Head of caudate nucleus (tissue), 42 donors: ENCODE measurements at places on chromosomes 2 and 18.

DNA sequence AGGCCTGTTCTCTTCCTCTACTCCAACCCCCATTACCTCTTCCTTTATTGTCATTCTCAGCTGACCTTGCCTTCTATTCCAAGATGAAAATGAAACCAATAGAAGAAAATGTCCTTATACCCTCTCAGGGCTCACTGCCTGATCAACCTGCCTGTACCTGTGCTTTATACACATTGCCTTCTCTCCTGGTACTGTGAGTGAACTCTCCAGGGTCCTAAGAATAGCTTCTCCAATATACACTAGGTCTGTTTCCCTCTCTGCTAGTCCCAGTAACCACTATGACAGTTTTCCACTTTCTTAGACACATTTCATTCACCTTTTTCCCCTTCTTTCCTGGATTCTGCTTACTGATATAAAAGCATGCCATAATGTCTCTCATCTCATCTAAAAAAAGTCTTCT is 85.7 kb downstream of the FSHR start:
- no peak for DNase-seq

GRCh38 chr2:96118698-96119388 is 2.5 kb upstream of the ADRA2B start:
- no peak for DNase-seq

DNA sequence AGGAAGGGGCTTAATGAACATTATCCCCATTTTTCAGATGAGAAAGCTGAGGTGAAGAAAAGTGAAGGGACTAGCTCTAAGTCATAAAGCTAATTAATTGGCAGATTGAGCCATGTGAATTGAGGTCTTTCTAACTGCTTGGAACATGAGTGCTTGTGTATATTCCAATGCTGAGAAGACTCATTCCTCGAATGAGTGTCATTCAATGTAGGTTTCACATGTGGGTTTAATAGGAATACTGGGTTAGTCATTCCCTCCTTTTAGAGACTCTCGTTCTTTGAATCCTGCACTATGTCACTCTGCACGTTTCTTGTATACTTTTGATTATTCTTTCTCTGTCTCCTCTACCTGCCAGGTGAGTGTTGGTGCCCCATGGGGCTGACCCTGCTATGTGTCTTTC is 218.2 kb downstream of the HRH4 start:
- no peak for DNase-seq

GRCh38 chr2:214934006-214934405 is 124.5 kb upstream of the BARD1 start:
- no peak for DNase-seq

- DNase-seq = no peak
Measured at GRCh38 chr2:135255208-135255607, 203.1 kb downstream of the RAB3GAP1 start.

DNA sequence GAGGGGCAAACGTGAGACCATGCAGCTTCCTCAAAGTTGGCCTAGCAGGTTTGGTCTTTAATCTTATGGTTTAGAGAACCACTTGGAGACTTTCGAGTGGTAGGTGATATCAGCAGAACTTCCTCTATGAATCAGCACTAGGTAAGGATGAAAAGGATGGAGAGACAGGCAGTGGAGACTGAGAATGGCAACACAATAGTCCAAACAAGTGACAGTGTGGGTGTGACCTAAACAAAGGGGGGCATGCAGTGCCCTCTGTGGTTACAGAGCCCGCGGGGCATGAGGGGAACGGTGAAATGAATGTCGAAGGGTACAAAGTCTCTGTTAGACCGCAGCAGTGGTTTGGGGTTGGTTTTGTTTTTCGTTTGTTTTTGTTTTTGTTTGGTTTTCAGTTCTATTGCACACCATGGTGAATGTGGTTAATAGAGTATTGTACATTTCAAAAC is 143.9 kb downstream of the L3MBTL4 start:
- no peak for DNase-seq

DNA sequence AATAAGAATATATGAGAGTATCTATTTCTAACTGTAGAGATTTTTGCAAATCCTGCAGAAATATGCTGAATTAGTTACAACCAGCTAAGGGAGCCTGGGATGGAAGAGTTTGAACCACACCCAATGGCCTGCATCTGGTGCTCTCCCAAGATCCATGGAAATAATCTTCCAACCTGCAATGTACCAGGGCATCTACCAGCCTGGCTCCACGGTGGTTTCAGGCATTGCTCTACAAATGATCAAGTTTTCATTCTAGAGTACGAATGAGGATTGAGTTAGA is 61.4 kb upstream of the IL1R1 start:
- DNase-seq = no peak

- DNase-seq = no peak
Measured at GRCh38 chr2:25090801-25091200, 48.9 kb downstream of the EFR3B start.

DNA sequence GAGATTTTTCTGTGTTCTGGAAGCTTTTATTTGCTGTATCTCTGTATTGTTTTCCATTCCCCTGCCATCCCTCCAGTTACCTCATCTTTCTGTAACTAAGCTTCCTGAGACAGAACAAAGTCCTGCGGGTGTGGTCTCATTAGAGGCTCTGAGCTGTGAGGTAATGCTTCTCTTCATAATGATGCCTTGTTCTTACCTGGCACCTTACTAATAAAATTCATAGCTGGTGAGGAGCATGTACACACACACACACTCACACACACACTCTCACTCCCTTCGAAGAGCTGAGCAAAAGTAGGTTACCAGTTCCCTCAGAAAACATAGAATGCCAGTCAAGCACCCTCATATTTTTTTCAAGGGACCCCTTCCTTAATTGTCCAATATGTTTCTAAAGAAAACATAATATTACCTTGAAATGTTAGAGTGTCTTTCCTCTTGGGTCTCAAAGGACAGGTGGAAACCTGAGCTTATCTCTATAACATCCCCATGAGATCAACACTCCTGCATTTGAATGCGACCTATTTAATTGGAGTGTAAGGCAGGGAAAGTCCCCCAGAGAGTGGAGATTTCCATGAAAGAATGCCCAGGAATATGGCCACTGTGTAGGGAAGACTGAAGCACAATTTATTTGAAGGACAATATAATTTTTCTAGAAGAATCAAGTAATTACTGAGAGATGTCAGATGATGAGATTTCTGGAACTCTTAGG is 161.6 kb upstream of the NCK2 start:
- DNase-seq = no peak

DNA sequence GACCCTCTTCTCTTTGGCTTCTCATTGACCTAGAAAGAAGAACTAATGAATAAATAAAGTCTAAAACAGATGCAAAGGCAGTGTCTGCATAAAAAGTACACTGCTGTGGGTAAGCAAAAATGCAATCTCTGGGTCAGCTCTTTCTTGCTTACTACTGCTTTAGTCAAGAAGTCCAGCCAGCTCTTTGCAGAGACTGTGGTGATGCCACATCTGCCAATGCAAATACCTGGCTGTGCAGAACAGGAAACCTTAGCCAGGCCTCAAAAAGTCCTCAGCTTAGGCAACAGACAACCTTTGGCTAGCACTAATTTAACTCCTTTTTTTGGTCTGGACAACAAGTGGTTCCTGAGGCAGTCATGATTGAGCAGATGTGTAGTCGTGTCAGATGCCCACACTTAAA is 73.6 kb upstream of the RND3 start:
- no peak for DNase-seq

- DNase-seq = no peak
Measured at GRCh38 chr2:71609441-71609840, 156.1 kb downstream of the DYSF start.

- DNase-seq = no peak
Measured at GRCh38 chr2:32712870-32713269, 85.0 kb downstream of the TTC27 start.

DNA sequence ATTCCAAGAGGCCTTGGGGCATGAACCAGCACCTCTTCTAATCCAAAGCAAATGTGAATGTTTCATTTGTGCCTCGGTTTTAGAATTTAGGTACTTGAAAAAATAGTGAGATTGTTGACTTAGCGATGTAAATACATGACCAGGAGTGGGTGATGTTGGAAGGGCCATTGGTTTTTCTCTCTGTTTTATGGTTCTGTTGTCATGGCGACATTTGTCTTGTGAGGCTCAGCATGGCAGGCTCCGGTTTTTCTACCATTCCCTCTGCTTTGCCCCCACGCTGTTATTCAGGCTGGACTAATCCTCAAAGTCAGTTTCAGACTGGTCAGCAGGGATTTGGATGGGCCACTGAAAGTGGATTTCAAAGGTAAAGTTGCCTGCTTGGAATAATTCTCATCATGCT is 255.4 kb downstream of the ALPK2 start:
- no peak for DNase-seq

GRCh38 chr2:10140841-10141610 is 18.5 kb downstream of the RRM2 start:
- DNase-seq = no peak

DNA sequence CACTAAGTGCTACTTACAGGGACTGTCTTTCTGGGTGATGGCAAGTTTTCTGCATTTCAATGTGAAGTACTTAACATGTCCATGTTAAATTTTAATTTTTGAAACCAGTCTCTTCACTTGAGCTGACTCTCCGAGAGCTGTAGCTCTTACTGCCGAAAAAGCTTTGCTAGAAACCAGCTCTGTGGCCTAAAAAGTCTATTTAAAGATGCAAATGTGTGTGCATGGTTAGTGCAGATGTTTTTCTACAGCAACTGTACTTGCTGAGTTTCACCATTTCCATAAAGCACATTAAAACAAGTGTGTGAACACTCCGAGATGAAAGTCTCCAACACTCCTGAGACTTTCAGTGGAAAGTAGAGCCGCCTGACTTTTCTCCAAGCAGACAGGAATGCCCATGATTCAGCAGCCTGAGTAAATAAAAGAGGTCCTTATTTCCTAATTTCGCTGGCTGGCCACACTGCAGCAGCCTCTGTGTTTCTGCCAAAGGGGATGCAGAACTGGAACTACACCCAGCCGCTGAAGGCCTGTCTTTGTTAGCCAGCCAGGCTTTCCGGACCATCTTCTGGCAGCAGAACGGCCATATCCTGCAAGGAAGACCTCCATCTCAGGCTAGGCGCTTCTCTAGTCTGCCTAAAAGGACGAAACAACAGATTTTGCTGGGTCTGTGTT is 121.2 kb downstream of the ZNF521 start:
- DNase-seq = peak; percentile 85

GRCh38 chr2:37623406-37623805 is 48.0 kb downstream of the CDC42EP3 start:
- no peak for DNase-seq

GRCh38 chr2:26422947-26423629 is 21.4 kb downstream of the DRC1 start:
- no peak for DNase-seq

GRCh38 chr2:240463274-240463865 is 27.9 kb downstream of the GPC1 start:
- DNase-seq = peak; percentile 7

DNA sequence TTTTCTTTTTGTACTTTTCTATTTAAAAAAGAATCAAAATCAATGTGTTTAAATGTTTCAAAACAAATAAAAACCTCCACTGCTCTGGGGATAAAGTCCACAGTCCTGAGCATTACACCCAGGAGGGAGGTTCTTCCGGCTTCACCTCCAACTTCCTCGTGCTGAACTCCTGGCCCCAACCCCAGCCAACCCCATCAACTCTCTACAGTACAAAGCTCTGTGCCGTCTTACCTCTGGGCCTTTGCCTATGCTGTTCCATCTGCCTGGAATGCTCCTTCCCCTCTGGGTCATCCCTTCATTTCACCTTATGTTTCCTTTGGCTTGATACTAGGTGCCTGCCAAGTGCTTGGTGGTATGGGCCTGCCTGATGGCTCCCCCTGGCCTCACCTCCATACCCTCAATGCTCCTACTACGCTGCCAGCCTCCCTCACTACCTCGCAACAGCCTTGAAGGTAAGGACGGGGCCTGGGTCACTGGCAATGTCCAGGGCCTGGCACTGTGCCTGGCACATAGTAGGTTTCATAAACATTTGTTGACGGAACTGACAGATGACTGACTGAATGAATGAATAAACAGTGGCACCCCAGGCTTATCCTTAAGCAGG is 28.8 kb downstream of the SDC1 start:
- DNase-seq = no peak

DNA sequence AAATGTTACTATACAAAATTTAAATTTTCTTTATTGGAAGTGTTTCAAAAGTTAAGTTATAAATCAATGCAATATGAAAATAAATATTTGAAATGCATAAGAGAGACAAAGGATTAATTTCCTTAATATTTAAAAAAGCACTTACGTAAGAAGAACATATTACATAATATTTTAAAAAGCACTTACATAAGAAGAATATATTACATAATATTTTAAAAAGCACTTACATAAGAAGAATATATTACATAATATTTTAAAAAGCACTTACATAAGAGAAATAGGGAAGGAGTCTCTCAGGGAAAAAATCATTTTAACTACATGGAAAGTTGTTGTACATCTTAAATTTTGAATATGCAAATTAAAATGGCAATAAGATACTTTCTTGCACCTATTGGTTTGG is 17.4 kb upstream of the B4GALT6 start:
- DNase-seq = no peak

GRCh38 chr2:207711750-207712530 is 500 bp downstream of the CCNYL1 start:
- DNase-seq = peak; percentile 41

GRCh38 chr2:174750923-174751441 is 13.3 kb downstream of the CHRNA1 start:
- no peak for DNase-seq

GRCh38 chr2:46578961-46579360 is 99.6 kb downstream of the TMEM247 start:
- no peak for DNase-seq

DNA sequence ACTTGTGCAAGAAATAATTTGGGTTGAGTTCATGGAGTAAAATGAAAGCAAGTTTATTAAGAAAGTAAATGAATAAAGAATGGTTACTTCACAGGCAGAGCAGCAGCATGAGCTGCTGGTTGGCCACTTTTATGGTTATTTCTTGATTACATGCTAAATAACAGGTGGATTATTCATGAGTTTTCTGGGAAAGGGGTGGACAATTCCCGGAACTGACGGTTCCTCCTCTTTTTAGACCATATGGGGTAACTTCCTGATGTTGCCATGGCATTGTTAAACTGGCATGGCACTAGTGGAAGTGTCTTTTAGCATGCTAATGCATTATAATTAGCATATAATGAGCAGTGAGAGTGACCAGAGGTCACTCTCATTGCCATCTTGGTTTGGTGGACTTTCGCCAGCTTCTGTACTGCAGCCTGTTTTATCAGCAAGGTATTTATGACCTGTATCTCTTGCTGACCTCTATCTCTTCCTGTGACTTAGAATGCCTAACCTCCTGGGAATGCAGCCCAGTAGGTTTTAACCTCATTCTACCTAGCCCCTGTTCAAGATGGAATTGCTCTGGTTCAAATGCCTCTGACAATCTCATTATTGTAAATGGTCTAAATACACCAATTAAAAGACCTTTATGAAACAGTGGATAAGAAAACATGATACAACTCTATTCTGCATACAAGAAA is 114.1 kb upstream of the FIGN start:
- no peak for DNase-seq

- DNase-seq = no peak
Measured at GRCh38 chr2:64210816-64211215, 66.6 kb upstream of the PELI1 start.

DNA sequence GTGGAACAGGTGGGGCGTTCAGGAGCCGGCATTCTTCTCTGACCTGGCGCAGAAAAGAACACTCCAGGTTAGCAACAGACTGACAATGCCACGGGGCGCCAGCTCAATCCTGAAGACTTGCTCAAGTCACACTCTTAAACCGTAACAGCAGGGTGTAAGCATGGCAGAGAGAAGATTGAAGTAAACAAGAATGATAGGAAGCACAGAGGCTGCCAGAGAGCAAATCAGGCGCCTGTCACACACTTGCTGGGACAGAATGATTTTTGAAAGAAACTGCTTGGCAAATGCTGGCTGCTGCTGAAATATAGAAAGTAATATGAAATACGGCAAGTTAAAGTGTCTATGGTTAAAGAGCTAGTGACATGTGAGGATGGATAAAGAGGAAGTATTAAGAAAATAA is 80.5 kb downstream of the MEP1B start:
- no peak for DNase-seq
